HT1080 (cell line): ENCODE measurements at places on chromosomes 6 and 20. TPM values are rescaled to one million over a fixed set of nuclear protein-coding genes. Genes with fewer than 3 reads are reported as not detected.

The ID1 gene
- 421 and 433 TPM in 2 replicates for total RNA-seq

GRCh38 chr20:14067603-14068002 is 72.3 kb downstream of the MACROD2 start:
- peak; percentile 44 for DNase-seq

DNA sequence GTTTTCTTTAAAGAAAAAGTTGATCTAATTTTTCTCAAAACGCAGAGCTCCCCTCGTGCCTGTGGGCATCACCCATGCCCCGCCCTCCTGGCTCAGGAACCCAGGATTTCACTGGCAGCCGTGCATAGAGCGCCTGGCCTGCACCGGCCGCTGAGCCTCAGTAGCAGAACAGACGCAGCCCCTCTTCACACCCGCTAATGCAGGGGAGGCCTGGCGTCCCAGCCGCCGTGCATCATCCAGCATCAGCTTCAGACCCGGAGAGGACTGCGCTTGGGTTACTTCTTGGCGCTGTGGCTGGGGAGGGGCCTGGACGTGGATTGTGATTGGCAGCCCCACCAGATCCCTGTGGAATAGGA is 18.1 kb downstream of the RBM38 start:
- DNase-seq, result no peak

- peak; percentile 99 for DNase-seq
Measured at GRCh38 chr6:37137201-37138090, 32.5 kb upstream of the PIM1 start.

The NPBWR2 gene
- total RNA-seq, result not detected in 2 replicates

GRCh38 chr6:157570104-157570503 is 189.1 kb downstream of the ZDHHC14 start:
- DNase-seq, result no peak

- DNase-seq, result no peak
Measured at GRCh38 chr20:15774926-15775325, 798.3 kb downstream of the KIF16B start.

The HLA-E gene
- 51.5 and 51.9 TPM in 2 replicates for total RNA-seq

The RIPPLY2 gene
- total RNA-seq, result not detected in 2 replicates

The NTSR1 gene
- 0.19 and 0.50 TPM in 2 replicates for total RNA-seq

- DNase-seq, result peak; percentile 64
Measured at GRCh38 chr6:166025149-166025898, 142.3 kb downstream of the TBXT start.
